CD4-positive, alpha-beta T cell treated with Interferon alpha-2 for 1 hour (primary cell): ENCODE measurements at places on chromosomes 3 and 15.

DNA sequence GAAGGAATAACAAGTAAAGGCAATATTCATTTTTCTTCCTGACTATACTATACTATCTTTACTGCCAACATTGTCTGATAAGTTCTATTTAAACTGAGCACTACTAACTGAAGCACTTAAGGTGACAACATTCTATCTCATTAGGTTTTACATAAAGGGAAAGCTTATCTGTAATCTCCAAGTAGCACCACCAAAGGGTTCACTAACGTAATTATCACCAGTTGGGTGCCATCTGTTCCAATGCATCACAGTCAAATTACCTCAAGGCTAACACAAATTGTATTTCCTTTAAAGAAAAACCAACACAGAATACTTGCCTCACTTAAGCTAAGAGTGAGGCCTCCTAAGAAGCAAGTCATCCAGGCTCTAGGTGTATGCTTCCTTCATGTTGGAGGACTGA lies 453.8 kb downstream of the RAP2B start:
- DNase-seq: no peak

- no peak for DNase-seq
These were observed 52.6 kb upstream of the TGFBR2 start for GRCh38 chr3:30553641-30554316.

- peak; percentile 14 for DNase-seq
These were observed 98.6 kb downstream of the TPRG1 start for GRCh38 chr3:189270248-189270832.

DNA sequence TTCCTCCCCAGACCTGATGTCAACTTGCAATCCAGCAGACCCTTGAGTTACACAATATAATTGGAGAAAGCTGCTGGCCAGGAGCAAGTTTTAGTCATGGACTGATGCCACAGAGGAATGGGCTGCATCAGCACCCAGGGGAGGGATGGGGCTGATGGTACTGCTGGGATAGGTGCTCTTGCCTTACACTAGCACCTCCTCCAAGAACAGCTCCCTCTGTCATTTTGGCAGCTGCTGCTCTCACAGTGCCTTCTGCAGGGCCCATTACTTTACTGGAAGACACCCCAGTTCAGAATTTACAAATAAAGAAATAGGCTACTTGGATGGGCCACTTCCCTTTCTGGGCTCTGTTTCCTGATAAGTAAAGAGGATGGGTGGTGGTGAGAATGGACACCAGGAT lies 85.3 kb upstream of the RORA start:
- DNase-seq: no peak

DNA sequence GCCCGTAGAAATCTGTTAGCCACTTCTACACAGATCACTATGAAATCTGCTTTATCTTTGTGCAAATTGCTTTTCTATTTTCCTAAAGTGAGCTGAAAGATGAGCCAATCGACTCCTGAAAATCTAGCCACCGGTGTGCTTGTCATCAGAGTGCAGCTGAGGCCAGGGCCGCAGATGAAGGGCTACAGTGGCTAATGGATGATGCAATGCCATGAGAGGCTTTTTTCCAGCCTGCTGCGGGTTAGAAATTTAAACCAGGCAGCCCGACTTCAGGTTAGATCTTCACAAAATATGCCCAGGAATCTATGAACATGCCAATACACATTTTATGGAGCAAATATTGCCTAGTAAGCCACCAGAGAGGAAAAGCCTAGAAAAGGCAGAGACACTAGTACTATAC lies 948.2 kb upstream of the CFAP20DC start:
- DNase-seq: no peak

GRCh38 chr15:41022487-41023090 lies 69.3 kb downstream of the CHAC1 start:
- peak; percentile 56 for DNase-seq

- no peak for DNase-seq
These were observed 6.2 kb downstream of the ALPK3 start for GRCh38 chr15:84823282-84823878.
